ENCODE measurements at places on chromosomes 16 and 17.

DNA sequence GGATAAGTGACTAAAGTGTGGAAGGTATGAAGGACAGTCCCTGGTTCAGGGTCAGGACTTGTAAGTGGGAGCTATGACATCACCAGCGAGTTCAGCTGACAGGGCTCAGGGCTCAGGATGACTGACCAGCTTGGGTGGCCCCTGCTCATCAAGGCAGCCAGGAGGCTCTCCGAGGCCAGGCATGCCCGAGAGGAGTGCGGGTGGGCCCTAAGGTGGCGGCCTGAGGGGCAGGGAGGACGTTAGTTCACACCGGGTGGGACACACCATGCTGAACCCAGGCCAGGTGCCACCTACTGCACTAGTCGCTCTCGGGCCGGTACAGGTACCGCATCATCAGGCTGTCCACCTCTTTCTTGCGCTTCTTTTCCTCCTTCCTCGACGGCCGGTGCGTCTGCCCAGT is 36.5 kb downstream of the PIPOX start:
- no peak for DNase-seq

GRCh38 chr16:73568769-73569168 is 520.8 kb upstream of the ZFHX3 start:
- DNase-seq: no peak

- DNase-seq: no peak
Measured at GRCh38 chr17:11486868-11487310, 111.4 kb upstream of the DNAH9 start.

DNA sequence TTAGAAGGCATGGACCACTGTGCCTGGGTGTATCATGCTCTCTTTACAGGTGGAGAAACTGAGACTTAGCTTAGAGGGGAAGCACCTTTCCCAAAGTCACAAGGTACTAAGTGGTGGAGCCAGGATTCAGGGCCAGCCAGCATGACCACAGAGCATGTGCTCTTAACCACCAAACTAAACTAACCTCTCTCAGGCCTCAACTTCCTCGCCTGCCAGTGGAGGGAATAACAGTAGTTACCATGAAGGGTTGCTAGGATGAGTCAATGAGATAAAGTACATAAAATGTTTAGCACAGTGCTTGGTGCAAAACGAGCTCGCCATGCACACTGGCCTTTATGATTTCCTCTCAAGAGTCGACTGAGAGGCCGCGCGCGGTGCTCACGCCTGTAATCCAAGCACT is 6.4 kb upstream of the MYO1C start:
- peak; percentile 19 for DNase-seq

Measured in activated CD4-positive, alpha-beta T cell treated with anti-CD3 and anti-CD28 coated beads, Interleukin-10, Interleukin-2, amounts not matched to agents 100 ng/mL and 50 ng/mL, durations not matched to agents 16 hours and 8 hours (primary cell).